ENCODE measurements at places on chromosomes 1 and 21.

- DNase-seq: no peak
These were observed 3.7 kb upstream of the SEMA4A start for GRCh38 chr1:156149374-156150332.

DNA sequence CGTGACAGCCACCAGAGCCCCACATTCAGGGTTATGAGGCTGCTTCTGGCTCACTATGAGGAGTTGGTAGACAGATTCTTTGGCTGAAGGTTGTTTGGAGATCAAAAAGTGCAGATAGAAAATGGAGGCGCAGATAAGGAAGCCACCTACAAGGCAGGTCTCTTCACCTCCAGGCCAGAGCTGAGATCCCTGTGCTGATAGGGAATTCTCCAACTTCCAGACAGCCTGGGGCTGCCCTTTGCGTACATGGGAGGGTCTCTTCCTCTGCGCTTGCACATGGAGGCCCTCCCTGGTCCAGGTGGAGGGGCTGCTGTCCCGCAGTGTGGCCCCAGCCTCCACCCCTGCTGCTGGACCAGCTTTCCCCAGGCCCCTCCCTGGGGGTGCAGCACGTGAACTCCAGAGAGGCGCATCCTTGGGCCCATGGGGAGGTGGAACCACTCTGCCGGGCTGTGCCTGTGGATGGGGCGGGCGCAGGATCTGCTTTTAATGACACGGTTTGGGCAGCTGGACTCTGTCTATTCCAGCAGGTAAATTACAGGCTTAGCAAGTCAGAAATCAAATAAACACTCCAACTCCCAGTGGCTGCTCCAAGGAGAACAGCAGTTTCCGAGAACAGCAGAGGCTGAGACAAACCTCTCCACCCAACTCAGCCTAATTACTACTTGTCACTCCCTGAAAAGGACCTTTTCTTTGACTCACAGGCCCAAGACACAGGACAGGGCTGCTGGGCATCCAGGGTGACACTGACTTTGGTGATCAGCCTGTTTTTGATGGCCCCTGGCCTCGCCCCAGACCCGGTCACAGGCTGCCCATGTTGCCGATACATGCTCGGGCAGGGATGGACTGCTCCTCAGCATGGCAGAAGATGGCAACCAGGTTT lies 12.4 kb downstream of the OXCT2 start:
- no peak for DNase-seq

DNA sequence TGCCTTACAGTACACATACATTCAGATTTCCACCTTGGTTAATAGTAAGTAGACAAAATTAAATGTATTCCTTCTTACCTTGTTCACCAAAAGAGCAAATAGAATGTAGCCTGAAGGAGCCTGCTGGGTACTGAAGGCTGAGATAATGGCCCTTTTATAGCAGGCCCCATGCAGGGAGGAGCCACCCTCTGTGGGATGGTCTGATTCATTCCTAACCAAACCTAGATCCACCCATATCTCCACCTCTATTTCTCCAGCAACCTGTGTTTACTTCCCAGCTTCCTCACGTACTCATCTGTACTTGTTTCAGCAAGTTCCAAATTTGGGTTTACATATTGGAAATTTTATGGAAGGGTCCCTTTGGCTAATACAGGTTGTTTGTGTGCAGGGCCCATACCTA lies at the start of gene FLG:
FLG (minus strand) TSS at position 129 of the 400 bp plus-strand sequence. CDS start 9,783 bp downstream, outside the sequence.
- DNase-seq: no peak

DNA sequence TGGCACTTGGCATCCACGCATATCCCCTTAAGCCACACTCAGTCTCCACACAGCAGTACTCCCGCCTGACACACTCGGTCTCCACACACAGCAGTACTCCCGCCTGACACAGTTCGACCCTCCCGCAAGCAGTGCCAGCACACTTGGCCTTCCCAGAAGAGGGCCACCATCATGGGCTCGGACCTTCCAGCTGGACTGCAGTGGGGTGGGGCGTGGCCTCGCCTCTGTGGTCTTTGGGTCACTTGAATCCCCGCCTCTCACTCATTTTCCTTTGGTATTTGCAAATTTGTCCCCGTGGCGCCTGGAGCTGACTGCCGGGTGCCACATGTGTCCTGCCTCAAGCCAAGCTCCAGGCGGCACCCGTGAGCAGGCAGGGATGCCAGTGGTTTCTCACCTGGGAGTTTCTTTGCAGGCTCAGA lies 63.7 kb downstream of the FAAP20 start:
- no peak for DNase-seq

GRCh38 chr1:204426971-204427701 lies 15.5 kb upstream of the PPP1R15B start:
- DNase-seq: no peak

- no peak for DNase-seq
These were observed 239.8 kb downstream of the TRABD2B start for GRCh38 chr1:47757226-47757975.

DNA sequence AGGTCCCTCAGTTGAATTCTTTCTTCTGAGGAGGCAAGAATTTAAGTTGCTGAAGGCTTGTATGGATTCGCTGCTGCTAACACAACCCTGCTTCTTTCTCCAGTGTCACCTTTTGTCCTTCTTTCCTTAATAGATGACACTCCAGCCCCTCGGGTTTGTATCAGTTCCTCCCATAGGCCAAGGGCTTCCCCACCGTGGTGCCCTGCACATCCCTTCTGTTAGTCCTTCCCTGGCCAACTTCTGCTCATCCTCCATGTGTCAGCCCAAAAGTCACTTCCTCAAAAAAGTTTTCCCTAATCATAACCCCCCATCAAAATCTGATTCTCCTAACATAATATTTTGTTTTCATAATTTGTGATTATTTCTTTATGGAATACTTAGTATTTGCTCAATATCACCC lies 190.4 kb downstream of the RHOU start:
- no peak for DNase-seq

DNA sequence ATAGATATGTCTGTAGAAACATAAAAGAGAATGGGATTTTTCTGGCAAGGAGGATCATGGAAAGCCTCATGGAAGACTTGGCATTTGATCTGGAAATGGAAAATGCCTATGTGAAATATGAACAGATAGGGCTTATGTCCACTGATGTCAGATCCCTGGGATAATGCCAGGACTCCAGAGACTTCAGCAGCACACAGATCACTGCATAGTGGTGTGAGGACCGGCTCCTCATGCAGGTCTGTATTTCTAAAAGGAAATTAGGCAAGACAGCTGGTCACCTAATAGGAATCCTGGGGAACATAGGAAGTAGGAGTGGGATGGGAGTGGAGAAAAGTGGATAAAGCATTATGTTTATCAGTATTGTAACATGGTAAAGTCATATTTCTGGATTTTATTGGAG lies 56.8 kb upstream of the IPO9 start:
- DNase-seq: no peak

Data from anterior cingulate cortex (tissue), 58 donors.